ENCODE measurements at places on chromosomes 16 and 17.

GRCh38 chr17:71315568-71315967, 805.3 kb upstream of the SOX9 start:
- no peak for DNase-seq

- no peak for DNase-seq
These were observed 184.9 kb downstream of the PARN start for GRCh38 chr16:14444979-14445810.

- peak; percentile 16 for DNase-seq
These were observed 2.2 kb downstream of the IRX3 start for GRCh38 chr16:54284319-54284930.

- no peak for DNase-seq
These were observed 732 bp downstream of the CBLN1 start for GRCh38 chr16:49280841-49281371.

- no peak for DNase-seq
These were observed 104.0 kb downstream of the TMEM132E start for GRCh38 chr17:34683390-34683789.

DNA sequence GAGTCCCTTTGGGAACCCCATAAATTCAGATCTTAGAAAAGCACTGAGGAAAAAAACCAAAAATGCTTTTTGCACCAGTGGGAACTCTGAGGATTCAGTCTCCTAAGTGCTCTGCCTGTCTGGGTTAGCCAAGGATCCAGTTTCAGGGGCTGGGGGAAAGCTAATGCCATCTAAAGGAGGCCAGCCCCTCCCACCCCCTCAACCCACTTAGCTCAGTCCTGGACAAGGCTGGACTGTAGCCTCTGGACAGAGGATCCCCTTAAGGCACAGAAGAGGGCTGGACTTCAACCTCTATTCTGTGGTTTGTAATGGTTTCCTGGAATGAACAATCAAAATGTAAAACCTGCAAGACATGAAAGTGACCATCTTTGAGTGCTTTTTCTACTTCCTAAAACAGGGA, 356.1 kb upstream of the ZFHX3 start:
- DNase-seq: no peak

- DNase-seq: no peak
These were observed 7.3 kb downstream of the CACNA1H start for GRCh38 chr16:1159973-1160772.

- DNase-seq: no peak
These were observed 207.0 kb downstream of the STX8 start for GRCh38 chr17:9368631-9369030.

DNA sequence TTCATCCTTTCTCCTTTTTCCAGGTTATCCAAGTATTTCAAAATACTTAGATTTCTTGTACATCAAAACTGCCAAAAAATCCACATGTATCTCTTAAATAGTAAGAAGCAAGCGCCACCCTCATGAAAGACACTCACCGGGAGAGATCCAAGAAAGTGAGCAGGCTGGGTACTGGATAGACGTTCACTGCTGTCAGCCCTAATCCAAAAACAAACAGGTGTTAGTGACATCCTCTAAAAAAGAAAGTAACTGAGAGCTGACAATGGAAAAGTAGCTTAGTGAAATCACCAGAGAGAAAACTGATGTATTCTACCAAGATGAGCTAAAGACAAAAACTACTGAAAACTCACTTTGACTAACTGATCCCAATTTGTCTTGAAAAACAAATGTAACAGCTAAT, 46.1 kb downstream of the MARVELD3 start:
- DNase-seq: no peak

- DNase-seq: no peak
These were observed 225.4 kb upstream of the HS3ST3A1 start for GRCh38 chr17:13827118-13827517.

DNA sequence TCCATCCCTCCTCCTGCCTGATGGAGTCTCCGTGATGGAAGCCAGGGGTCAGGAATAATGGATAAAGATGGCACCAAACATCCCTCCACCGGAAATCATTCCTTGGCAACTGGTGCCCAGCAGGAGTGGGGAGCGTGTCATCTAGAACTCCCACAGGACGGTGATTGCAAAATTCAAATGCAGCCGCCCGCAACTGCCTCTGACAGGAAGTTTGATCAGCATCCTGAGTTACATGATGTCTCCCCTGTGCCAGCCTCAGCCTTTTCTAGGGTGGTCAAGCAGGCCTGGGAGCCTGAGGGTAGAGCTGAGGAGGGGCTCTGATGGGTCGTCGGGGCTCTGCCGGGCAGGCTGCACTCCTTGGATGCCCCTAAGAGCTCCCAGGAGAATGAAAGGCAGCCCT, 52.8 kb downstream of the GSG1L start:
- DNase-seq: no peak

- DNase-seq: no peak
These were observed 81.4 kb upstream of the NOL11 start for GRCh38 chr17:67636312-67636711.

- no peak for DNase-seq
These were observed 881.3 kb downstream of the CDH11 start for GRCh38 chr16:64240586-64240985.

GRCh38 chr16:751152-752006, 9.2 kb upstream of the MSLN start:
- DNase-seq: no peak

GRCh38 chr16:31513126-31513525, 4.9 kb upstream of the RUSF1 start:
- peak; percentile 33 for DNase-seq

DNA sequence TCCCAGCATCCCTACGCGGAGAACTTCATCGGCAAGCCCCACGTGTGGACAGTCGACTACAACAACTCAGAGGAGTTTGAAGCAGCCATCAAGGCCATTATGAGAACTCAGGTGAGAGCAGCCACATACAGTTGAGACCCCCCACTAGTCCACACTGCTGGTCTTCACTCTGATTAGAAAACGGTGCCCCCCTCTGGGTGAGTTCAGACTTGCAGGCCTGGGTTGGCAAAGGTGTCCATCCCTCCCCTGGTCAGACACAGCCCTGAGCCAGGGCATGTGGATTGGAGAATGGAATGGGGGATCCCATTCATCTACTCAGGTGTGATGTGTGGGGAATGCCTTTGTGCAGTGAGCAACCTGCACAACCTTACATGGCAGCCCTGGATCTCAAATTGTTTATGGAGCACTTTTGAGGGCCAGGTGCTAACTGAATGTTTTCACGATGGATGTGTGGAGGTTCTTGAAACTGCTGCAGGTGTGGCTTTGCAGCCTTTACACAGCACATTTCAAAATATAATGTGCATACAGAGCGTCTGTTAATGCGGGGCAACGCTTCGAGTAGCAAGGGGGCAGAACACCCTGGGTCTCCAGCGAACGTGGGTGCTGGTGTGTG, 72.6 kb downstream of the MGAT5B start:
- no peak for DNase-seq

GRCh38 chr16:85915125-85915845, 16.3 kb downstream of the IRF8 start:
- DNase-seq: no peak

- DNase-seq: no peak
These were observed 14.9 kb upstream of the TEX2 start for GRCh38 chr17:64277831-64278562.

DNA sequence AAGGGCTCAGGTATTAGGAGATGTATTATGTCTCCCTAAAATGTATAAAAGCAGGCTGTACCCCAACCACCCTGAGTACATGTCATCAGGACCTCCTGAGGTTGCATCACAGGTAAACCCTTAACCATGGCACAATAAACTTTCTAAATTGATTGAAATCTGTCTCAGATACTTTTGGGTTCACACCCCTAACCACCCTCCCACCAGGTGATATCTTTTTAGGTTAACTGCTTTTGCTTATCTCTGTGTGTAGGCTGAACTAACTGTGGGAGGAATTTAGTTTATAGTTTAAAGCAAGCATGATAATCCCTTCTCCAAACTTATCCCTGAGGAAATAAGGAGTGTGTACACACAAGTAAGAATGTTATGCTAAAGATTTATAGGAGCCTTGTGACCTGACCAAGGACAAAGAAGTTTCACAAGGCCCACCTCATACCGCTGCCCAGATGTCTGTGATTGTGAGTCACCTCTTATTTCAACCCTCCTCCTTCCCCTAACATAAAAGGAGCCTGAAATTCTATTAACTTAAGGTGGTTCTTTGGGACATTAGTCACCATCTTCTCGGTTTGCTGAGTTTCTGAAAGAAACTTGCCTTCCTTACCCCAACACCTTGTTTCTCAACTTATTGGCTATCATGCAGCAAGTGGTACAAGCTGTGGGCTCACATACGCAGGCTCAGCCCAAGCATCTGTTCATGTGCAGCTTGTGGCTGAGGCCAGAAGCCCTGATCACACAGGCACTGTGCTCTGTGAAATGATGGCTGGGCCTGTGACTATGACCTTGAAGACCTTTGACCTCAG, 11.3 kb downstream of the PRSS22 start:
- DNase-seq: peak; percentile 70

GRCh38 chr17:27664606-27664965, 33.6 kb downstream of the LGALS9 start:
- no peak for DNase-seq

DNA sequence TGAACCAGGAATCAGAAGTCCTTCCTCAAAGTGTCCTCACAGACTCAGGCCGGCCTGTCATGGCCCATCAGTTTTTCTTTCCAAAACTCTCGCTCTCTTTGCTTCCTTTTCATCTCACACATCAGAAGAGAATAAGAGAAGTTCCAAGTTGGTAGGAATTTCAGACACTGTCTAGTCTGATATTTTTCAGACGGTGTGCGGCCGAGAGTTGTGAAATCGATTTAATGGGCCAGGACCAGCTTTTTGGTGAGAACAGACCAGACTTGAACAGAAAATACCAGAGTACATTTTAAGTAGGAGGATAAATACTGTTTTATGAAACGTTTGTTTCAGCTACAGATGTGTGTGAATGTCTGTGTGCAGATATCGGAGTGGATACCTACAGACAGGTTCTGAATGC, 24.8 kb upstream of the RCVRN start:
- no peak for DNase-seq

DNA sequence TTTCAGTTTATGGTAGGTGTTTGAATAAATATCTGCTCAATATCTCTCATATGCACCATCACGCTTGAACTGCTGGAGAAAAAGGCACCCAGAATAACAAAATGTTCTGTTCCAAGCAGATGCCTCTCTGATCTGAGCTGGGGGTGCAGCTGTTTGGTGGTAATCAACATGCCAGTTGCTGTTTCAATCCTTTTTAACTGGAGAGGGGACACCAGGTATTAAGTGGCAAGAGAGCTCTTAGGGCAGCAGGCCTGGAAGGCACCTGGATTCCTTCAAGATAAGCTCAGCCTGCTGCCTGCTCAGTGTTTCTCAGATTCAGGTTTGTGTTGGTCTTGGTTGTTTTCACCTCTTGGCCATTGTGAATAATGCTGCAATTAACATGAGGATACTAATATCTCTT, 27.2 kb upstream of the VAT1L start:
- DNase-seq: no peak

DNA sequence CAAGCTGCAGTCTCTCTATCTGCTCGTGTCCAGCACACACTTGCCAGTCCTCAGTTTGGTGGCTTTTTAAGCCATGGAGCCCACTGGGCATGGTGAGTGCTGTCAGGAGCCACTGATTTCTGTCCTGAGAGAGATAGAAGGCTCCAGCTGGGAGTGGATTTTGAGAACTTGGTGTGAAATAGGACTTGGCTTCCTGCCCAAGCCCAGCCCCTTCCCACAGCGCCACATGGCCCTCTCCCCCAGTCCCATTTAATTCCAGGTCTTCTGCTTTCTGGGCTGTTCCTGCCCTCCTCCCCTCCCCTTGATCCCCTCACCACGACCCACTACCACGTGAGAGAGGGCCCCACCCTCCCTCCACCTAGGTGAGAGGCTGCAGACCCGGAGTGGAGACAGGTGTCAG, 14.4 kb upstream of the ABCC3 start:
- no peak for DNase-seq

DNA sequence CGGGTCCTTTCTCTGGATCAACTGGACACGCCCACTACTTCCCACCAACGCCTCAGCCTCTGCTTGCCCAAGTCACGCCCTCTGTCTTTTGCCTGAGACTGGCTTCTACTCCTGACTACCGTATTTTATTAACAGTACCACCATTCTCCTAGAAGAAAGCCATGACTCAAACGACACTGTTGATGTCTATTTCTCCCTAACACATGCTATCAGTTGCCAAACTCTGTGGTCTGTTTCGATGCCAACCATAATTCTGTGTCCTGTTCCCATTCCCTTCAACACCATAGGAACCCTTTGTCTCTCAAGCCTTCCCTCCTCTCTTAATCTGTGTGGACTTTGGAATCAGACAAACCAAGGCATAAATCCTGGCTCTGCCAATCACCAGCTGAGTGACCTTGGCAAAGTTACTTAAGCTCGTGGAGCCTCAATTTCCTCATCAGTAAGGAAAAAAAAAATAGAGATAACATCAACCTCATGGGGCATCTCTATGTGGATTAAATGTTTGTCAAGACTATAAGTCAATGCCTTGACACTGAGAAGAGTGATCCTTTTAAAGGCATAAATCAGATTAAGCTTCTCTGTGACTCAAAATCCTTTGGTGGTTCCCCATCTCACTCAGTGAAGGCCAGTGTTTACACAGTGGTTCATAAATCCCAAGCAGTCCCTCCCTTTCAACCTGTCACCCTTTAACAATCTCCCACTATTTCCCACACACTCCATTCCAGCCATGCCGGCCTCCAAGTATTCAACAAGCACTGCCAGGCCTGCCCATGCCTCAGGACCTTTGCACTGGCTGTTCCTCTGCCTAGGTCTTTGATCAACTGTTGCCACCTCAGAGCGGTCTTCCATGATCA, 45.6 kb downstream of the ERN1 start:
- no peak for DNase-seq

DNA sequence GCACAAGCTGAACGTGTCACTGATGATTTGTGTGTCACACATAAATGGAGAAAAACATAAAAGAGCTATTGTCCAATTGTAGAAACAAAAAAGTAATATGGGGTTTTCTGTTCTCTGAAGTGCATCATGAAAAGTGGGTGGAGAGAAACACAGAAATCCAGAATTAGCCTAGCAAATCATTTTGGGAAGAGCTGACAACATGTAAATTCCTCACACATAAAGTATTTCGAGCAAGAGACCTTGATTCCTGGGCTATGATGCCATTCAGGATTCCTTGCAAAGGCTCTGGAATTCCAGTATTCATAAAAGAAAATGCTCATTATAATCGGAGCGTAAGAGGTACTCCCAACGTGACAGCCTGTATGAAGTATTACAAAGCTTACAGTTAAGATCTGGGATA, 1.1 kb downstream of the DCUN1D3 start:
- DNase-seq: no peak

Data from RWPE1 (cell line).